ENCODE measurements at places on chromosomes 12 and 14. TPM values are rescaled to one million over a fixed set of nuclear protein-coding genes. Genes with fewer than 3 reads are reported as not detected.

The MIP gene
- not detected for total RNA-seq

The DPY19L2 gene
- total RNA-seq, result 2.6 TPM

The KLRG1 gene
- 1.8 TPM for total RNA-seq

The BICDL1 gene
- 2.3 TPM for total RNA-seq

The GLIPR1L1 gene
- total RNA-seq, result not detected

The NRIP2 gene
- not detected for total RNA-seq

The KRT78 gene
- not detected for total RNA-seq

The NKX2-1 gene
- total RNA-seq, result not detected

The ING4 gene
- 17.6 TPM for total RNA-seq

The FAM181A gene
- total RNA-seq, result not detected

The KIF26A gene
- 2.8 TPM for total RNA-seq

The HNF1A gene
- 3.7 TPM for total RNA-seq

The MMP17 gene
- 12.2 TPM for total RNA-seq

The ATXN7L3B gene
- total RNA-seq, result 16.6 TPM

The NANOG gene
- total RNA-seq, result not detected

The TPH2 gene
- total RNA-seq, result not detected

The SERPINA10 gene
- total RNA-seq, result not detected

The CFAP54 gene
- 0.91 TPM for total RNA-seq

The SERPINA12 gene
- total RNA-seq, result not detected

The KRT6C gene
- not detected for total RNA-seq

The ST8SIA1 gene
- total RNA-seq, result not detected

The ASPG gene
- total RNA-seq, result not detected

The PTPRB gene
- total RNA-seq, result 0.93 TPM

The KTN1 gene
- total RNA-seq, result 151 TPM

The MFAP5 gene
- 0.36 TPM for total RNA-seq

The KLRD1 gene
- total RNA-seq, result not detected

The ADAMTS20 gene
- not detected for total RNA-seq

The APPL2 gene
- total RNA-seq, result 18.6 TPM

The DEGS2 gene
- 1.6 TPM for total RNA-seq

The LPAR5 gene
- 0.47 TPM for total RNA-seq

The RNASE8 gene
- not detected for total RNA-seq

The SIX4 gene
- total RNA-seq, result 3.3 TPM

The ACVRL1 gene
- total RNA-seq, result 0.15 TPM

The NEMF gene
- 39.8 TPM for total RNA-seq

The EXD2 gene
- total RNA-seq, result 11.6 TPM

The RBM23 gene
- 58.1 TPM for total RNA-seq

The TMCC3 gene
- 1.1 TPM for total RNA-seq

The CEBPE gene
- total RNA-seq, result not detected

The GLI1 gene
- total RNA-seq, result 7.7 TPM

The RGS6 gene
- not detected for total RNA-seq

The TAS2R7 gene
- not detected for total RNA-seq

The IL23A gene
- 0.74 TPM for total RNA-seq

The PPP1R36 gene
- total RNA-seq, result 0.24 TPM

The LTBP2 gene
- total RNA-seq, result 8.0 TPM

The PTMS gene
- 655 TPM for total RNA-seq

All from A549 treated with RU486 at 1 μM for 4 hours (cell line).